ENCODE measurements at places on chromosomes 16 and 17. TPM values are rescaled to one million over a fixed set of nuclear protein-coding genes. Genes with fewer than 3 reads are reported as not detected.

DNA sequence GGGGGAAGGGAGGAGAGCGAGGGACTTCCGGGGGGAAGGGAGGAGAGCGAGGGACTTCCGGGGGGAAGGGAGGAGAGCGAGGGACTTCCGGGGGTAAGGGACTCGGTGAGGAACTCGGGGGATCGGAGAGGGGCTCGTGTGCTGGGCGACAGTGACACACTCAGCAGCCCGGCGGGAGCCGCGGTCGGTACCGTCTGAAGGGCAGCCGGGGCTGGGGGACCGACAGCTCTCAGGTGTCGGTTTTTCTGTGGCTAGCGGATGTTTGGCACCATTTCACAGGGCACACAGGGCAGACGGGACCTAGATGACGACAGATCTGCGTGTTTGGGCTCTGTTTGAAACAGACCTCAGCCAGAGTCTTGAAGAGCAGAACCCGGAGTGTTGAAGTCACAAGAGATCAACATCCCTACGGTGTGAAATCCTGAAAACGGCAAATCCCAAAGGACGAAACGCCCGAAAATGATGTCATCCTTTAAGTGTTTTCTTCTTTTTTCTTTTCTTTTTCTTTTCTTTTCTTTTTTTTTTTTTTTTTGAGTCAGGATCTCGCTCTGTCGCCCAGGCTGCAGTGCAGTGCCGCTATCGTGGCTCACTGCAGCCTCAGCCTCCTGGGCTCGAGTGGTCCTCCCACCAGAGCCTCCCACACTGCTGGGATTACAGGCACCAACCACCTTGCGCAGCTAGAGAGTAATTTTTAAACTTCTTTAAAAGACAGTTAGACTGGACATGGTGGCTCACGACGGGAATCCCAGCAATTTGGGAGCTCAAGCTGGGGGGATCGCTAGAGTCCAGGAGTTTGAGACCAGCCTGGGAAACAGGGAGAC, 23.9 kb downstream of the ZNF778 start:
- peak; percentile 84 for DNase-seq
- peak overlapping the region; percentile 97 for H3K4me3 ChIP-seq
- no peaks in the 10 kb centered on the region for H3K4me1 ChIP-seq
- H3K27me3 ChIP-seq: no peaks in the 10 kb centered on the region

- peaks cover 9% of the 10 kb centered on the region for H3K4me1 ChIP-seq
- no peaks in the 10 kb centered on the region for H3K36me3 ChIP-seq
- H3K27me3 ChIP-seq: no peaks in the 10 kb centered on the region
- no peak for DNase-seq
These were observed 16.5 kb upstream of the NF1 start for GRCh38 chr17:31078290-31078689.

ALDH3A1 gene
- total RNA-seq: 0.31 TPM

- no peaks in the 10 kb centered on the region for H3K4me1 ChIP-seq
- DNase-seq: no peak
- peaks cover 8% of the 10 kb centered on the region for H3K36me3 ChIP-seq
- H3K27me3 ChIP-seq: no peaks in the 10 kb centered on the region
These were observed 49.3 kb upstream of the FOXF1 start for GRCh38 chr16:86461037-86461436.

- H3K27ac ChIP-seq: no peak overlapping the region
- H3K27me3 ChIP-seq: no peaks in the 10 kb centered on the region
- H3K4me1 ChIP-seq: no peaks in the 10 kb centered on the region
These were observed 11.7 kb upstream of the CNTNAP4 start for GRCh38 chr16:76265434-76266045.

SOST gene
- total RNA-seq: not detected

GRCh38 chr17:42182927-42183734, 2.1 kb downstream of the HCRT start:
- no peak for DNase-seq
- H3K36me3 ChIP-seq: no peaks in the 10 kb centered on the region
- peak overlapping the region; percentile 81 for H3K4me3 ChIP-seq

DNA sequence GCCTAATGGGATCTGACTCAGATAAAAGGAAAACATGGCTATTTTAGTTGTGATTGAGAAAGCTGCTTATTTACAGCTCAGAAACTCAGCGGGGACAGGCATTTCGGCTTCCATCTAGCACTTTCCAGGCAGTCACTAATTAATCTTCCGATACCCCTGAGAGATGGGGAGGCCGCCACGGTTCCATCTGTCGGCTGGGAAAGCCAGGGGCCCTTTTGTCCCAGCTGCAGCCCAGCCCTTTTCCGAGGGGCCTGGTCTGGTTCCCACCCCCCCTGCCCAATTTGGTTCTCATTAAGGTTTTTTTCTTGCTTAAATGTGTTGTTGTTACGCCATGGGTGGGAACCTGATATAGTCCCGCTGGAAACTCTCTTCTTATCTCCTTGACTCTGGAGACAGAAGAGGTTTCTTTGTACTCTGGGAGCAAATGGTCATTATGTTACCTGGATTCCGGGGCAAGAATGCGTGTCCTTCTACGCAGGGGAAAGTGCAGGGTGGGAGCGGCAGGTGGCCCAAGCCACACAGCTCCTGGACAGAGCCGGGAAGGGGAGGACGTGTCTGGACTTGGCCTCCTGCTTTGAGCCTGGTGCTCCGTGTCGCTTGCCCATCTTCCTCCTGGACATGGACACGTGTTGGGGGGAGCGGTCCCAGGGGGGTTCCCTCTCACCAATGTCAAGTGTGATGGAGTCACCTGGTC, 50.9 kb upstream of the GSE1 start:
- H3K27ac ChIP-seq: no peak overlapping the region
- peaks cover 14% of the 10 kb centered on the region for H3K4me1 ChIP-seq
- no peak overlapping the region for H3K4me3 ChIP-seq
- no peaks in the 10 kb centered on the region for H3K27me3 ChIP-seq

FNDC8 gene
- not detected for total RNA-seq

- no peak overlapping the region for H3K27ac ChIP-seq
- H3K4me3 ChIP-seq: no peak overlapping the region
- no peaks in the 10 kb centered on the region for H3K4me1 ChIP-seq
- no peaks in the 10 kb centered on the region for H3K27me3 ChIP-seq
These were observed 21.7 kb upstream of the GOSR2 start for GRCh38 chr17:46901291-46901690.

DNA sequence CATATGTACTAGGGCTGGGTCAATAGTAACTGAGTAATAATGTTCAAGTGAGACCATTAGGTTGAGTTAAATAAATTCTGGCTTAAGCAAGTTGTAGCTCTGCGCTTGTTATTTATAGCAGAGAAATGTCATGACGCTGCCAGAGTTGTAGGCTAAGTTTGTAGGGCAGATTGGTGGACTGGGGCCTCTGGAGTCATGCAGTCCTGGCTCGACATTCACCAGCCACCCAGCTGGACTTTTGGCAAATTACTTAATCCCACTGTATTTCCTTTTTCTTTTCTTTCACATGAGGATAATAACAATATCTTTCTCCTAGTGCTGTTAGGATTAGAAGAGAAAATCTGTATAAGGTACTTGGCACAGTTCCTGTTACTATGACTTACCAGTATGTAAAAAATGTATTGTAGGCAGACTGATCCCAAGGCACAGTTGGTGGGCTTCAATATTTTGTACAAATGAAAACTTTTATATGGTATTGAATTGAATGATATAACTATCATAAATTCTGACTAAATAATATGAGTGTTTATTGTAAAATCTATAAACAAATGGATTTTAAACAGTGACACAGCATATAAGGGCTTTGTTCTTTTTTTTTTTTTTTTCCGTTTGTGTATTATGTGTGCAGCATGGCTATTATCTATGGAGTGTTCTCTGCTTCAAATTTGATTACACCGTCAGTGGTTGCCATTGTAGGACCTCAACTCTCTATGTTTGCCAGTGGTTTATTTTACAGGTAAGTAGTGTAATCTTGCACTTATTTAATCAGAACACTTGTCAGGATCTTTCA, 2.6 kb downstream of the MFSD11 start:
- H3K36me3 ChIP-seq: peaks cover 32% of the 10 kb centered on the region
- H3K27me3 ChIP-seq: no peaks in the 10 kb centered on the region
- no peak overlapping the region for H3K27ac ChIP-seq
- no peak overlapping the region for H3K4me3 ChIP-seq

CD300LB gene
- total RNA-seq: not detected

GRCh38 chr16:14087590-14088154, 16.6 kb downstream of the MRTFB start:
- H3K36me3 ChIP-seq: peaks cover 6% of the 10 kb centered on the region
- H3K27me3 ChIP-seq: no peaks in the 10 kb centered on the region
- no peak overlapping the region for H3K4me3 ChIP-seq
- H3K4me1 ChIP-seq: no peaks in the 10 kb centered on the region
- no peak for DNase-seq
- H3K27ac ChIP-seq: no peak overlapping the region

GRCh38 chr16:67544329-67544841, 15.8 kb downstream of the RIPOR1 start:
- no peak overlapping the region for H3K27ac ChIP-seq
- peak; percentile 36 for DNase-seq
- peaks cover 20% of the 10 kb centered on the region for H3K36me3 ChIP-seq
- no peaks in the 10 kb centered on the region for H3K4me1 ChIP-seq
- H3K4me3 ChIP-seq: no peak overlapping the region

GRCh38 chr16:30349675-30350074, 5.4 kb downstream of the CD2BP2 start:
- H3K4me3 ChIP-seq: no peak overlapping the region
- no peak for DNase-seq
- no peaks in the 10 kb centered on the region for H3K27me3 ChIP-seq

GRCh38 chr16:83231729-83232128, 576.0 kb upstream of the HSBP1 start:
- H3K27me3 ChIP-seq: no peaks in the 10 kb centered on the region
- no peak overlapping the region for H3K27ac ChIP-seq
- H3K4me3 ChIP-seq: no peak overlapping the region

HOXB3 gene
- not detected for total RNA-seq

SPNS2 gene
- 0.33 TPM for total RNA-seq

RNF43 gene
- total RNA-seq: 0.42 TPM

ASPHD1 gene
- total RNA-seq: 17.9 TPM

CCDC40 gene
- total RNA-seq: 8.9 TPM

- no peak overlapping the region for H3K27ac ChIP-seq
- no peak for DNase-seq
- no peaks in the 10 kb centered on the region for H3K4me1 ChIP-seq
These were observed 9.1 kb downstream of the ZSCAN10 start for GRCh38 chr16:3089717-3090592.

TMEM238L gene
- not detected for total RNA-seq

DNA sequence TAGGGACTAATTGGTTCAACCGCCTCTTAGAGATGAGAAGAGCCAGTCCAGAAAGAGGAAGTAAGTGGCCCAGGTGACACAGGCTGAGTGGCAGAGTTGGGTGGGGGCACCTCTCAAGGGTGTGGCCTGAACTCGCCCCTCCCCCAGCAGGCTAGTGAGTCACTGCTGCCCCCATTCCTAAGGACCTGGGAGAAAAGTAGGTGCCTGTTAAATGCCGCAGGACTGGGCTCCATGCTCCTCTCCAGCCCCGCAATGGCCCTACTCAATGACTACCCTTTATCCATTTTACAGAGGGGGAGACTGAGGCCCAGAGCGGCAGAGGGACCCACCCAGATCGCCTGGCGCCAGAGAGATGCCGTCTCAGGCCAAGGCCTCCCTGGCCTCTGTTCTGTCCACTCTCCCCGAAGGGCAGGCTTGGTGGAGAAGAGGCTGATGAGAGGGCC, 8.1 kb downstream of the TMEM235 start:
- H3K4me1 ChIP-seq: no peaks in the 10 kb centered on the region
- peak; percentile 38 for DNase-seq
- no peak overlapping the region for H3K27ac ChIP-seq
- H3K27me3 ChIP-seq: no peaks in the 10 kb centered on the region
- H3K36me3 ChIP-seq: no peaks in the 10 kb centered on the region

GRCh38 chr16:48408688-48409087, 23.5 kb upstream of the SIAH1 start:
- no peak overlapping the region for H3K27ac ChIP-seq
- no peak for DNase-seq
- H3K27me3 ChIP-seq: no peaks in the 10 kb centered on the region
- H3K4me1 ChIP-seq: no peaks in the 10 kb centered on the region
- no peak overlapping the region for H3K4me3 ChIP-seq
- no peaks in the 10 kb centered on the region for H3K36me3 ChIP-seq

GRCh38 chr17:5364156-5364555, 55.3 kb downstream of the NUP88 start:
- H3K4me1 ChIP-seq: peaks cover 3% of the 10 kb centered on the region
- no peaks in the 10 kb centered on the region for H3K27me3 ChIP-seq
- peaks cover 35% of the 10 kb centered on the region for H3K36me3 ChIP-seq
- no peak overlapping the region for H3K27ac ChIP-seq
- DNase-seq: no peak
- H3K4me3 ChIP-seq: no peak overlapping the region

TPSD1 gene
- not detected for total RNA-seq

GRCh38 chr17:73096866-73097265, 4.4 kb upstream of the SLC39A11 start:
- H3K4me1 ChIP-seq: no peaks in the 10 kb centered on the region
- no peak overlapping the region for H3K27ac ChIP-seq
- no peaks in the 10 kb centered on the region for H3K36me3 ChIP-seq

- DNase-seq: no peak
- no peaks in the 10 kb centered on the region for H3K27me3 ChIP-seq
- no peak overlapping the region for H3K27ac ChIP-seq
- no peak overlapping the region for H3K4me3 ChIP-seq
- H3K4me1 ChIP-seq: no peaks in the 10 kb centered on the region
These were observed 586 bp downstream of the CACNG1 start for GRCh38 chr17:67044940-67045339.

NGFR gene
- total RNA-seq: 9.6 TPM

RNF222 gene
- 0.09 TPM for total RNA-seq

- no peak for DNase-seq
- no peak overlapping the region for H3K27ac ChIP-seq
- peaks cover 2% of the 10 kb centered on the region for H3K4me1 ChIP-seq
These were observed 92.0 kb downstream of the MAP2K6 start for GRCh38 chr17:69506489-69506888.

DNA sequence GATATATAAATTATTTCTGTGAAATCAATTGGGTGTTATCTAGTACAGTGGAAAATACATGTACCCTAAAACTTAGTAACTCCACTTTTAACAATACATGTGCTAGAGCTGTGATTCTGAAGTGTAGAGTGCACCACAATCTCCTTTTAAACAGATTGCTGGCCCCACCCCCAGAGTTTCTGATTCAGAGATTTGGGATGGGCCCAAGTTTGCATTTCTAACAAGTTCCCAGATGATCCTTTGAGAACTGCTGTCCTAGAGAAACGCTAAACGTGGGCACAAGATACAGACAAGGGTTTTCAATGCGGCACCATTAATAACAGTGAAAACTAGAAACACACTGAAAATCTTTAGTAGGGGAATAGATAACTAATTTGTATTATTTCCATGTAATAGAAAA, 49.2 kb downstream of the NXPH3 start:
- H3K27ac ChIP-seq: no peak overlapping the region
- DNase-seq: no peak
- H3K4me3 ChIP-seq: no peak overlapping the region
- H3K27me3 ChIP-seq: no peaks in the 10 kb centered on the region

GRCh38 chr17:79294459-79295071, 219.9 kb downstream of the ENGASE start:
- no peaks in the 10 kb centered on the region for H3K36me3 ChIP-seq
- H3K27ac ChIP-seq: no peak overlapping the region
- H3K27me3 ChIP-seq: no peaks in the 10 kb centered on the region
- no peak overlapping the region for H3K4me3 ChIP-seq
- H3K4me1 ChIP-seq: no peaks in the 10 kb centered on the region

- H3K4me1 ChIP-seq: peaks cover 4% of the 10 kb centered on the region
- no peak overlapping the region for H3K27ac ChIP-seq
- H3K4me3 ChIP-seq: no peak overlapping the region
- no peaks in the 10 kb centered on the region for H3K27me3 ChIP-seq
- H3K36me3 ChIP-seq: no peaks in the 10 kb centered on the region
These were observed 45.7 kb upstream of the MRPS23 start for GRCh38 chr17:57895382-57896060.

IL32 gene
- 2.6 TPM for total RNA-seq

- peaks cover 2% of the 10 kb centered on the region for H3K36me3 ChIP-seq
- no peak for DNase-seq
- H3K27ac ChIP-seq: no peak overlapping the region
- H3K4me3 ChIP-seq: no peak overlapping the region
These were observed 100.7 kb downstream of the KCNJ12 start for GRCh38 chr17:21476867-21477266.

CNGB1 gene
- not detected for total RNA-seq

Measured in H9 (cell line).